ENCODE measurements at places on chromosomes 13 and 19.

DNA sequence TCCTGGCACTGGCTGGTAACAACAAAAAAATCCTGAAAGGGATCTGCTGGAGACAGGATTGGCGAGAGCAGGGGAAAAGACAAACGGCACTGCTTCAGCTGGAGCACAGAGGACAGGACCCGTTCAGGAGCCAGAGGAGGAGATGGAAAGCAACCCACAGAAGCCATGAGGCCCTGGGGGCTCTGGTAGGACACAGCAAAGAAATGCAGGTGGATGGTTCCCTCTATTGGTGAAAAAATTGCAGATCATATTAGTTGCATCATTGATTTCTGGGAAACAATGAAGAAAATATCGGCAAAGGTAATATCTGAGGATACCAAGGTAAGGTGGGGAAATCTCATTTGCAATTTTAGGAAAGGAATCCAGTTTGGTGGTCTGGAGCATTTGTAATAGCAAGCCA is 25.7 kb upstream of the TPP2 start:
- no peak for DNase-seq

DNA sequence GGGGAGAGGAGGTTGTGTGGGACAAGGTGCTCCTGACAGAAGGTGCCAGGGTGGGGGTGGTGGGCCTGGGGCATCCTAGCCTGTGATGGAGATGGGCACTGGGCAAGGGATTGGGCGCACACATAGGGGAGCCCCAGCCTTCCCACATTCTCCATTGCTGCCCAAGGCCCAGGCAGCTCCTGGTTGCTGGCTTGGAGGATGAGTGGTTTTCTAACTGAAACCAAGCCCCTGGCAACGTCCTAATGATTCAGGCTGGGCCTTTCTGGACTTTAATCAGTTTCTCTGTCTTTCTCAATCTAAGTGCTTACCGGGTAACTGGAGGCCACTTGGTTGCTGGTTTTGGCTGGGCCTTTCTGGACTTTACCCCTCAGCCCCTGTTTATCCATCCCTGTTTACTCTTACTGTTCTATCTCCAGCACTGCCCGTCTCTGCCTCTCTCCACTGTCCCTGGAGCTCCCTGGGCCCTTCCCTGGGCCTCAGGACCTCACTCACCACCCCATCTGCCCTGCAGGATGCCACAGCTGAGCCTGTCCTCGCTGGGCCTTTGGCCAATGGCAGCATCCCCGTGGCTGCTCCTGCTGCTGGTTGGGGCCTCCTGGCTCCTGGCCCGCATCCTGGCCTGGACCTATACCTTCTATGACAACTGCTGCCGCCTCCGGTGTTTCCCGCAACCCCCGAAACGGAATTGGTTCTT is 354 bp downstream of the CYP4F3 start:
- DNase-seq: no peak

DNA sequence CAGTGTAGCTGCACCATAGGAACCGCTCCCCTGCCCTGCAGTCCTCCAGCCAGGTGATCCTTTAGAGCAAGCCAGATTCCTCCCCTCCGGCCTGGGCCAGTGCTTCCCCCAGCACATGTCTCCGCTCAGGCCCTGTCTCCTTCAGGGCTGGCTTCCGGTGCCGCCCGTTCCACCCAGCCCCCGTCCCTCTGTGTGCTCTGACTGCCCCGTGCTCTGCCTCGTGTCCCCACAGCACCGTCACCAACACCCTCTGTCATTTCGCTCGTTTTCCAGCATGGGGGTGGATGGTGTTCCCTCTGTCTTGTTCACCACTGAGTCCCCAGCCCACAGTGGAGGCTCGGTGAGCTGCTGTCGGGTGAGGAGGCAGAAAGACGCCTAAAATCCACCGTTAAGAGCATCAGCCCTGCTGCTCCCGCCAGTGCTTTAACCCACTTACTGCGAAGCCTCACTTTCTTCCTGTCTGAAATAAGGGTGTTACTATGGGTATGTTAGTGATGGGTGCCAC is 54.5 kb downstream of the TSSK6 start:
- no peak for DNase-seq

DNA sequence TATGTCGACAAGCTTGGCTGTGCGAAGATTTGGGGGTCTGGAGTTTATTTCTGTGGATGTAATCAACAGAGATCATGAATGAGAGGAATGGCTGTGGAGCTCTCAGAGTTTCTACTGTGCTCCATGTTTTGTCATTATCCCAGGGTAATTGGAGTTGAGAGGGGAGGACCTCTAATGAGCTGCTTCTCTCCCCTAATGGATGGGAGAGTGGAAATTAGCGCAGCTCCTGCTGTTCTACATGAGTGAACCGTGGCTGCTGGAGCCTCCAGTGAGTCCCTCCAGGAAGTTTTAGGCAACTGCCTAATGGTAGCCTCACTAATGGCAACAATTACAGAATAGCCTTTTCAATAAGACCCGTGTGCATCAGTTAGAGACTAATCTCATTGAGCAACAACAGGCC is 31.3 kb upstream of the FGF9 start:
- no peak for DNase-seq

DNA sequence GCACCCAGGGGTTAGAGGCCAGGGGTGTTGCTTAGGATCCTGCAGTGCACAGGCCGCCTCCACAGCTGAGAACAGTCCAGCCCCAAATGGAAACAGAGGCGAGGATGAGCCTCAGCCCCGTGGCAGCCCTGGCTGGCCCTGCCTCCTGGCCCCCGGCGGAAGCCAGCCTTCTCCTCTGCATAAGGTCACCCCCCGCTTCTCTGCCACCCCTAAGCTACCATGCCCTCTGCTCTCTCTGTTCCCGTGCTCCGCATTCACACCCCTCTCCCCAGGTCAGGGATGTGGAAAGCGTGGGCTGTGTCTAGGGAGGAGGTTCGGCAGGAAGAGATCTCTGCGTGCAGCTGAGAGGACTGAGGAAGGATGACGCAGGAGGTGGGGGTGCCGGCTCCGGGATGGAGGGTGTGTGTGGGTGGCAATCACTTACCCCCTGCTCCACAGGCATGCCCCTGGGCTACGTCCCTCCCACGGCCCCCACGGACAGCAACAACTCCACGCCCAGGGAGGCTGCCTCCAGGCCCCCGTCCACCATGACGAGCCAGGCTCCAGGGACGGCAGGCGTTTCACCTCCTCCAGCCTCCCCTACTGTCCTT is 6.0 kb downstream of the SSC5D start:
- no peak for DNase-seq

DNA sequence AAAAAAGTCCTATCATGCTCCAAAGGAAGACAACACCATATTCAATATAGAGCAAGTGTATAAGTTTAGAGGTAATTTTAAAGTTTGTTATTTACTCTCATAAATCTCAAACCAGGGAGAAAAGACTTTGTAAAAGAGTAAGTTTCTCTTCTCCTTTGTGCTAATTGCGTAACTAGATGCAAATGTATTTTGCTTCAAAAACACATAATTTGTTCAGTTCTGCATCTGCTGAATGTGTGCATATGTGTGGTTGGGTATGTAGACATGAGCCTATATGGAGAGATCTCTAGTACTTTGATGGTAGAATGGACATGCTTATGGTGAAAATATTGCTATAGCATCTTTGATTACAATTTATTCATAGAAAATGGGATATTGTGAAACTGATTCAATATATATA is 17.8 kb upstream of the MIR17HG start:
- no peak for DNase-seq

GRCh38 chr13:19183676-19184075 is 2.1 kb upstream of the TUBA3C start:
- DNase-seq: no peak

DNA sequence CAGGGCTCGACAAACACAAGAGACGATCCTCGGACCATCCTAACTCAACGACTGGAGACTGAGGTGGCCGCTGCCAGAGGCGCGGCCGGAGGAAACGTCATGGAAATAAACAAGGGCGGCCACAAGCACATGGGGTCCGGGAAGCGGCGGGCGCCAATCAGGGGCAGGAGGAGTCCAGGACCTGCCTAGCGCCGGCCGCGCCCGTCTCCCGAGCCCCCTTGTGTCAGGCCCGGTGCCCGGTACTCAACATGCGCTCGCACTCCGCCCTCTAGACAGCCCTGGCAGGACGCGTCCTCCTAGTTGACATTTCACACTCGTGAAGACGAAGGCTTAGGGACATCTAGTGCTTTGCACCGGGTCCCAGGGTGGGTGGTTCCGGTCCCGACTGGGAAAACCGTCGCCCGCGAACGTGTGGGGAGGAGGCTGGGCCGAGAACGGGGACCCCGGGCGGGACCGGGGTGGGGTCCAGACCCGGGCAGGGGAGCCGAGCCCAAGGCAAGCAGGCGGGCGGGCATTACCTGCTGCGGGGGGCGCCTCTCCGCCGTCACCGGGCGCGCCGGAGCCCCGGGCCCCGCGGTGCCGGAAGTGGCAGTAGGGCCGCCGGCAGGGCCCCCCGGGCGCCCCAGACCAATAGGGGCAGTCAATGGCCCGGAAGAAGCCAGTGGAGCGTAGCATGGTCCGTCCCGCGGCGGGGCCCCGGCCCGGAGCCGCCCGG is 442 bp downstream of the REXO1 start:
- no peak for DNase-seq

DNA sequence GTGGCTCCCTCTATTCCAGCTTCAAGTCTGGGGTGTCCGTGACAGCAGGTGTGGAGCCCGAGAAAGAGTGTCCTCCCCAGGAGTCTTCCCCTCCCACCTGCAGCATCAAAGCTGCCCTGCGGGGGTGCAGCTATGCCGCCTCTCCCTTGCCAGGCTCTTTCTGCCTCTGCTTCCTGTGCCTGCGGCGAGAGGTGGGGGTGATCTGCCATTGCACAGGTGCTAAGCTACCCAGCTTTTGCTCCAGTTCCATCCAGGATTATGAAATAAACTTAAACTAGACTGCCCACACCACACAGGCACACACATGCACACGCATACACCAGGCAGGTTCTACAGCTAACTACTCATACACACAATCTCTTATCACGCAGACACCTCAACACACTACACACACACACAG is 104.7 kb upstream of the CLDN10 start:
- DNase-seq: no peak

- no peak for DNase-seq
Observed at GRCh38 chr13:50248516-50249143, 233.4 kb downstream of the KCNRG start.

DNA sequence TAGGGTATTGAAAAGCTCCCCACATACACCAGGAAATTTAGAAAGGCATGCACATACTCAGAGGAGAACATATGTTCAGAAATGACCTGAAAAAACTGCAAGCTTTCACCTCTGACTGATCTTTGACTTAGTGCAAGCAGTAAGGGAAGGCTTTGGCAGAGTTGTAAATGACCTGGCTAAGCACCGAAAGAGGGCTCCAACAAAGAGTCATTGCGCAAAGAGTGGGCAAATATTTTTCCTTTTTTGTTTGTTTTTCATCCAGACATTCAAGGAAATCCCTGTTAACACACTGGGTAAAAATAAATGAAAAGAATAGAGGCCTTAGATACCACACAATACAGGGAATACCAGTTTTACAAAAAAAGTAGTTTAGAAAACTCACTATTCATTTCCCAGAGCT is 5.2 kb upstream of the ZNF233 start:
- DNase-seq: no peak

DNA sequence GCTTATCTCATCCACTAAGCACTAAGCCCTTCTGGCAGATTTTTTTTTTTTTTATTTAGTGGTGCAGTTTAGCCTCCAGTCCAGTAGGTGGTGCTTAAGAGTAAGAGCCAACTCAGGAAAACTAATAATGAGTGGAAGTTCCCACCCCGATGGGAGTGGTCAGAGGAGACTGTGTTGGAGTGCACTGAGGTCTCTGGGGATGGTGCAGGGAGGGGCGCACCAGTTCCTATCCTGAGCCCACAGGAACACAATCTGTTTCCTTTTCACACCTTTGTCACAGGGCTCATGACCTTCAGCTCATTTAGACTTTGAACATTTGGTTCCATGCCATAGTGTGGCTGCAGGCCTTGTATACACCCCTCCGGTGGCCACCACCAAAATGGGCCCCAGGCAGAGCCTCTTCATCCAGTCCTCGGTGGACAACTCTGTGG is 367.4 kb downstream of the SPRY2 start:
- no peak for DNase-seq

GRCh38 chr13:50995854-50996253 is 86.3 kb downstream of the RNASEH2B start:
- no peak for DNase-seq

GRCh38 chr13:85608255-85608829 is 190.9 kb downstream of the SLITRK6 start:
- DNase-seq: no peak

- no peak for DNase-seq
Observed at GRCh38 chr13:99296398-99296797, 10.8 kb downstream of the GPR183 start.

DNA sequence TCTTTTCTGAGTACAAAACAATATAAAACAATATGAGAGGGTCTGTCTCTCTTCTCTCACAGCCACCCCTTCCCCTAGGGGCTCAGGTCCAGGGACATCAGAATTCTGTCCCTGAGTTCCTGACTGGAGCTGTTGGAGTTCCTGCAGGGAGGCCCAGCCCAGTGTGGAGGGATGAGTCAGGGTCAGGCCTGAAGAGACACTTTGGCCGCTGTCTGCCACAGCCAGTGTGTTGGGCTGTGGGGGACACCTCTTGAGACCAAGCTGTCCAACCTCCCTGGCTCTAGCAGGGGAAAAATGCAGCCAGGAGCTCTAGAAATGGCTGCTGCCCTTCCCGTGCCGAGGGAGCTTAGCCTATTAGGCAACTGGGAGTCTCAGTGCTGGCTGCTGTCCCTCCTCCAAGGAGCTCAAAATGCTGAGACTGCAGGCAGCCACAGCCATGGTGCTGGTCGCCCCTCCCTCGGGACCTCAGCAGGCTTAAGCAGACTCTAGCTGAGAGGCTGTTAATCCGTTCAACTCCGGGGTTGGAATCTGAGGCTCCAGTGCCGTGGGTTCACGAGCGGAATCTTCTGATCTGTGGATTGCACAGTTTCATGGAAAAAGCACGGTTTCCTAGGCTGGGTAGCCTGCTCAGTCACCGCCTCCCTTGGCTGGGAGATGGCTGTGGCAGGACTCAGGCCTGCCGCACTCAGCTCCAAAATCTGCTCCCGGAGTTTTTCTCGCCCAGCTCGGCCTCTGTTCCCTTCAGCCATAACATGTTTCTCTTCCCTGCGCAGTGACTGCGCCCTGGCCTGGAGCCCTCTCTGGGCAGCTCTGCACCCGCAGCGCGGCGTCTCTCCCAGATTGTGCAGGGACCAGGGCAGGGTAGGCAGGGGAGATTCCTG is 3.8 kb upstream of the ZNF626 start:
- no peak for DNase-seq

GRCh38 chr13:94366677-94367076 is 112.8 kb downstream of the DCT start:
- no peak for DNase-seq
